ENCODE measurements at places on chromosomes 6 and 20.

GRCh38 chr6:27579973-27580372 is 107.1 kb upstream of the ZNF184 start:
- DNase-seq, result no peak

DNA sequence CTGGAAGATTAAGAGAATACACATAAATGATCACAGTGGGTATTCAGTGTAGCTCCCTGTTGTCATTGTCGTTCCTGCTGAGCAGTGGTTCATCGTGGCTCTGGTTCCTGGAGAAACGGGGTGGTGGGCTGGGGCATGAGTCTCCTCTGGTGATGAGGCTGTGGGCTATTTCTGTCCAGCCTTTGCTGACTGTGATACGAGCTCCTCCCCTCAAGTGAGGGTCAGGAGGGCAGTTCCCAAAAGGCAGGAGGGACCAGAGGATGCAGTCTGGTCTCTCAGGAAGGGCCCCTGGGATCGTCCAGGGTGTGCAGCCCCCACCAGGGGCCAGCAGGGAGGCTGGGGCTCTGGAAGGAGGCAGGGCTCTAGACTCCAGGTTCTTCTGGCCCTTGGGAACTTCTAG is 31.1 kb upstream of the DLGAP4 start:
- no peak for DNase-seq

DNA sequence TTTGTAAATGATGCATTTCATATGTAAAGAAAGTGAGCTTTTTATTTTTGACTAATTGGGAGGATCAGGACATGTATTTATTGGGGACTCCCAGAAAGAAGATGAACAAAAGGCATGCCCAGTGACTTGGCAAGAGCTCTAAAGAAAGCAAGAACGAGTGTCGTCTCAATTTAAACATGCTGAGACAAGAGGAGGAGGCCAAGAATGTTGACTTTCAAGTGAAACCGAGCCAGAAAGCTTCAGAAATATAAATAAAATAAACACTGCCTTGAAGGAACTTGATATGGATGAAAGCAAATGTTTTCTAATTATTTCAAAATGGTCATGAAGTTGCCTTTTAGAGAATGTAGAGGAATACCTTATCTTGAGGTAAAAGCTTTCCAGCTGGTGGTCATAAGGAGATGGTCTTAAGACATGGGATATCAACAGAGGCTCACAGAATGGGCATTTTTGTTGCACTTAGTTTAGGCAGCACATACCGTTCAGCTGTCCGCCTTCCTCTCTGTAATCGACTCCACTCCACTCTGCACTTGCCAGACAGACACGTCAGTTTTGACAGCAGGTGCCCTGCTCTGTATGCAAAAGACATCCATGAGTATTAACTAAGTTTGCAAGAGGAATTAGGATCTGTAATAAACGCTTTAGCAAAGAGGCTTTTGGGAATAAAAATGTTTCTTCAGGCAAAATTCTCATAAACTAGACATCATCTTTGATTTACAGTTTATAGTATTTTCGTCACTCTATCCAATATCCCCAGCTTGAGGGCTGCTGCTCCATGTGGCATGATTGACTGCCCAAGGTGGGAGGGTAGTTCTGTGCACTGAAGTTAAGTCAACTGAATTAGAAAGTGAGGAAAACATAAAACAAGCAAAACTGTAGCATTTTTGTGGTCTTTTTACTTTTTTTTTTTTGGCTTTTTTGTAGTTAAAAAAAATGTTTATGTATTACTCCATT is 613.1 kb downstream of the PKHD1 start:
- DNase-seq, result no peak

- no peak for DNase-seq
Observed at GRCh38 chr6:16805243-16805950, 44.1 kb upstream of the ATXN1 start.

GRCh38 chr20:37042986-37043972 is 52.5 kb downstream of the RBL1 start:
- peak; percentile 21 for DNase-seq

- DNase-seq, result no peak
Observed at GRCh38 chr20:41654884-41655283, 36.7 kb upstream of the CHD6 start.

GRCh38 chr6:149723771-149724417 is 6.0 kb upstream of the LATS1 start:
- DNase-seq, result peak; percentile 56

GRCh38 chr6:131419702-131420101 is 153.3 kb upstream of the ARG1 start:
- no peak for DNase-seq

DNA sequence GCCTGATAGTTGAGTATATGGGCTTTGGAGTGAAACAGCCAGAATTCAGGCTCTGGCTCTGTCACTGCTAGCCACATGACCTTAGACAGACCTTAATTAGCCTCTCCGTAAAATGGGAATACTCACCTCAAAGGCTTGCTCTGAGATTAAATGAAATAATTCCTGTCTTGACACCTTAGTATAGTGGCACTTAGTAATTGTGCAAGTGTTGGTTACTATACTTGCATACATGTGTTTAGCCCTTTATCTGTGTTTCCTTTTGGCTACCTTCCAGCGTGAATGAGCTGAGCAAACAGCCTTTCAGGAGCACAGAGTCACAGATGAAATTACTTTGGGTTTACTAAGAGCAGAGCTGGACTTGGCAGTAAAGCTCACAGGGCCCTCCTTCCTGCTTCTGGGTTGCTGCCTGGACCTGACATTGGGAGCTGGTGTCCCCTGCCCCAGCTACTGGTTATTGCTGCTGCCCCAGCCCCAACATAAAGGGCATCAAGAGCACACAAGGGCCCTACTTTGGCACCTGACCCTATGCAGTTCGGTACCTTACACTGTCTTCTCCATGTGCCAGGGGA is 32.8 kb downstream of the CD164 start:
- DNase-seq, result no peak

- no peak for DNase-seq
Observed at GRCh38 chr6:157575436-157576145, 194.6 kb downstream of the ZDHHC14 start.

- peak; percentile 63 for DNase-seq
Observed at GRCh38 chr6:6683969-6684833, 95.7 kb downstream of the LY86 start.

GRCh38 chr6:151058021-151058733 is 181.6 kb upstream of the AKAP12 start:
- DNase-seq, result no peak

DNA sequence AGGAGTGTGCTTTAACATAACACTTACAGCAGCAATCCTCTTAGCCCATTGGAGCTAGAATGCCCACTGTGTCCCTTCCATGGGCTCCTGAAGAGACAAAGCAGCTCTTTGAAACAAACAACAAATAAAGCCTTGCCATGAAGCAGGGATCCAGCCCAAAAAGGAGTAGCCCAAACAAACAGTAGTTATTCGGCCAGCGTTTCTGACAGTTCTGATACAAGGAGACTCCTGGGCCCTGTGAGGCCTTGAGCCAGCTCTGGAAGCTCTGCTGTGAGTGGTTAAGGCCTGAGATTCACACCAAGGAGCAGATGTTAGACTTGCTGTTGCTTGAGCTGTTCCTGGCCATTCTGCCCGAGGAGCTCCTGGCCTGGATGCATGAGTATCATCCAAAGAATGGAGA is 16.9 kb upstream of the ZSCAN16 start:
- no peak for DNase-seq

DNA sequence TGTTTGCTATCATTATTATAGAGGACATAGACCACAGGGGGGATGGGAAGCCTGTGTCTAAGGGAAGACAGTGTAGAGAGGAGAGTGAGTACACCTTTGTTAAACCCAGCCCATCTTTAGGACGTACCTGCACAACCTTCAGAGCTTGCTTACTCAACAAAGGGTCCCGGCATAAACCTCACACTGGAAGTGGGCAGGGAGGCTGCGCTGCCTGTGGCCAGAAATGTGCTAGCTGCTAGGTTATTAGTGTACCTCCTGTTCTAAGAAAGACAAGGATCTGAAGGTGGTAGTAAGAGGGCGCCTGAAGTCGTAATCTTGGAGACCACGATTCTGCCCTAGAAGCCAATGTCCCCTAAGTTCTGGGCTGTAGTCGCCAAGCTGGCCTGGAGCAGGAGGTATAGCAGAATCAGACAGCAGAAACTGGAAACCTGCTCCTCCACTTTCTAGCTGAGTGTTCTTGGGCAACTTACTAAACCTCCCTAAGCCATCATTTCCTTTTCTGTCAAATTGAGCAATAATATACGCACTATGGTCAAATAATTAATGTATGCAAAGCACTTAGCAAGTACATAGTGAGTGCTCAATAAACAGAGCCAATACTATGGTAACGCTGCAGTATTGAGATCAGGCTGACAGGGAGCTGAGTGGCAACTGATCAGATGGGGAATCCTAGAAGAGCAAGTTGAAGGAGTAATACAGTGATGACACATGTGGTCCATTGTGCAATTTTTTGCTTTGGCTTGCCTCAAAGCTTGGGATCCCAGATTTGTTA is 16.8 kb upstream of the AKIRIN2 start:
- DNase-seq, result no peak

DNA sequence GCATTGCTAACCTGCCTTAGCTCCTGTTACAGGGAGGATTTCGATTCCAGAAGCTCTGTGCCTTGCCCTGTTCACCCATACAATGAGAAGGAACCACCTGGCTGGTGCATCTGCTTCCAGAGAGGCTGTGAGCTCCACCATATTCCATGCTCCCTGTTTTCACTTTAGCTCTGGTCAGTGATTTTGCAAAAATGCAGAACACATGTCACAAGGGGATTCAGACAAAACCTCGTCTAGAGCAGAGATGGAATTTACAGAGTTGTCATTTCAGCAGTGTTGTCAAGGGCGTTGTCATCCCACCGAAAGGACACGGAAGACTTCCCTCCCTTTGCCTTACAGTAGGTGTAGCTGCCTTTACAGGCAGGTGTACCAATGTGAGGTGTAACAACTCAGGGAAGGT is 223.0 kb upstream of the ARID1B start:
- no peak for DNase-seq

DNA sequence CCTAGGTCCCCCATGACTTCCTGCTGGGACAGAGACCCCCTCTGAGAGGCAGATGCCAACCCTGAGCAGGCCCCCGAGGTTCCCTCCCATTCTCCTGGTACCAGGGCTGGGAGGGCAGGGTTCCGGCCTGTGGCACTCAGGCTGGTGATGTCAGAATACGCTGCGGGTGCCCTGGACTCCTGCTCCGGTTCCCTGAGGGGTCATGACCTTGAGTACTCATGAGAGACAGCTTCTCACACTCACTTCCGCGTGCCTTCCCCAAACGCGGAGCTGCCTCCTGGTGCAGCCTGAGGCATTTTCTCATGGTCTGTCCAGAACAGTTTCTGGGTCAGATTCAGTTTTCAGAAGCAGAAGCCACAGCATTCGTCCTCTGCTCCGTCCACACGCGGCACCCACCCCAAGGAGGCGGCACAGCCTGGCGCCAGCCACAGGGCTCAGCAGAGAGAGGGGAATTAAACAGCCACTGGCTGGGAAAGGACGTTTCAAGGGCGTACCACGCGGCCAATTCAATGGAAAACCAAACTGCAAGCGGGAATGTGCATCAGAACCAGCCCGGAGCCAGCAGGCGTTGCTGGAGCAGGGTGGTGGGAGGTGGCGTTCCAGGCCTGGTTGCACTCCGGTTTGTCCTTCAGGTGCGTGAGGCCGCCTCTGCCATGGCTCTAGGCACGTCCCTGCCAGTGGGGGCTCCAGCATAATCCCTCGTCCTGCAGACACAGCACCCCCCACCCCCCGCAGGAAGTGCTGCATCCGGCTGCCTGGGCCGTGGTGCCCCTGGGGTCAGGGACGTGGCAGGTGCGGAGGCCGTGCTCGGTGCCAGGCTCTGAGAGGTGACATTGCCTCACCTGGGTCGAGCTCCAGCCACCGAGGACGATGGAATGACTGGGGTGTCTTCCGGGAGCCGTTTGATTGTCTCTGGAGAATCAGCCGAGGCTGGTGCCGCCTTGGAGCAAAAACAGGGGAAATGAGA is 58.3 kb upstream of the BHLHE23 start:
- peak; percentile 3 for DNase-seq

DNA sequence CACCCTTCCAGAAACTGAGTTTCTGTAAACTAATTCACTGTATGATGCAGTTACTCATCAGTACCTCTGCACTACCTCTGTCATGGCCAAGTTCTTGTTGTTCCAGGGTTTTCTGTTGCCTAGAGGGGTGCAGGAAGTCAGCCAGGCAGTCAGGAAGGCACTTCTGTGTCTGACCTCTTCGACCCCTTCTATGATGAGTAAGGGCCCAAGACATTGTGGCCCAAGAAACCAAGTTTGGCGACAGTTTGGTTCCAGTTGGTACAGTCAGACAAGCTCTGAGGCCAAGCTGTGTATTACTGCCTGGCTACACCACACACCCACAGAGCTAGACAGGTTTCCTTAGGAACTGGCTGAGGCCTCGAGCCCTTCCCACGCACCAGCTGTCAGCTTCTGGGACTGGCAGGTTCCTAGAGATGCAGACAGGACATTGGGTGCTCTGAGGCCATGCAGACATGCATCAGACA is 41.2 kb downstream of the TRAF3IP2 start:
- no peak for DNase-seq

- no peak for DNase-seq
Observed at GRCh38 chr6:11764250-11764604, 14.4 kb downstream of the ADTRP start.

DNA sequence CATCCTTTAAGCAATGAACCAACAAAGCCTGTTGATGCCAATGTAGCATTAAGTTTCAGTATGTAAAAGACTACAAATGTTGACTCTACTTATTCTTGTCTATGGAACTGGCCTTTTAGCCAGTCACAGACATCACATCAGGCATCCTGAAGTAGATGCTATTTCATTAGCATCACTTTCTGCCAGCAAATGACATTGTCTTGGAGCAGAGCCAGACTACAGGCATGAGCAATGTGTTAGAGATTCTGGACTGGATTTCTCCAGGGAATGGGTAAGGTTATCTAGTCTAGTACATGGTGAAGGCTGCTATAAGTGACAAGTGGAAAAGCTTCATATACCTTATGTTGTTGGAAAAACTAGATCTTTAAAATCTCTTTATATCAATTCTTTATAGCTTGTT is 142.9 kb downstream of the ADGRB3 start:
- no peak for DNase-seq

DNA sequence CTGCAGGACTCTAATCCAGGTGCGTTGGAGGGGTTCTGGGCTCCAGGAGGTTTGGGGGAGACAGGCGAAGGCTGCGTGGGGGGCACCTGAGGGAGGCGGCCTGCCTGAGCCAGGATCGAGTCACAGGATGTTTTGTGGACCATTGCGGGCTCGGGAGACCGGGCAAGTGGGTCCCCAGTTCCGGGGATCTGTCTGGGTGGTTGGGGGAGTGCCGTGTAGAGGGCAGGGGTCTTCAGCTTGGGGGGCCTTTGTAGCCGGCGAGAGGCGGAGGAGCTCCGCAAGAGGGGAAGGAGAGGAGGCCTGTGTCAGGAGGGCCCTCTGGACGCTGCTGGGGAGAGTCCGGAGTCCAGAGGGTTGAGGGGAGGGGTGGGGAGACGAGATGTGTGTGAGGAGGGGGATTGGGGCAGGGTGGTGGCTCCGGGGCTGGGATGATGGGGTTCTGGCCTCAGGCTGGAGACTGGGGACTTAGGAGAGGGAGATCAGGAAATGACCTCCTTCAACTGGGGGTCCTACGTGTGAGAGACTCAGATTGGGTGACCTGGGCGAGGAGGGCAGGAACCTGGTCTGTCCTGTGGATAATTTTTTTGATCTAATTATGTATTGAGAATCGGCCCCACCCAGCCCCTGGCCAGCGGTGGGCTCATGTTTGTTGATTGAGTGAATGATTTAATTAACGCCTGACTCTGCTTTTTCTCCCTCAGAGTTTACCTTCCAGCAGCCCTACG is 505 bp downstream of the SNAI1 start:
- DNase-seq, result no peak

Data from activated naive CD4-positive, alpha-beta T cell treated with anti-CD3 and anti-CD28 coated beads for 36 hours (primary cell).